Amygdala (tissue), 56 donors: ENCODE measurements at places on chromosomes 12 and 14.
A peak's percentile ranks its signal among the peaks of the same experiment; 100 is the strongest.

DNA sequence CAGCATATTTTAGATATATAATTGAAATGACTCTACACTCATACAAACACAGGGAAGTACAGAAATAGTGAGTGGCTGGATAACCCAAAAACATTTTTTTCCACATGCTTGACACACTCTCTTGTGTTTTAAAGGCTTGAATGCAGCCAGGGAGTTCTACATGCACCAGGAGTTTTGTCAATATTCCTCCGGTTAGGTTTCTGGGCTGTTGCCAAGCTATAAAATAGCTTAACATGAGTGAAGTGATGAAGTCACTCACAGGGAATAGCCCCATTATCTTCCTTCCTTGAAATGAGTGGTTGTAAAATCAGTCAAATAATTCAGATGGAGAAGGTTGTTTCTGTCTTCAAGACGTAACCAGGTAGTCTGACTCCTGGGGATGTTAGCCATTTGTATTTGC is 582.7 kb downstream of the SLC6A15 start:
- DNase-seq, result no peak

- no peak for DNase-seq
Observed at GRCh38 chr14:40656311-40656710, 950.4 kb upstream of the LRFN5 start.

GRCh38 chr12:22525426-22525825 is 18.9 kb downstream of the C2CD5 start:
- no peak for DNase-seq

DNA sequence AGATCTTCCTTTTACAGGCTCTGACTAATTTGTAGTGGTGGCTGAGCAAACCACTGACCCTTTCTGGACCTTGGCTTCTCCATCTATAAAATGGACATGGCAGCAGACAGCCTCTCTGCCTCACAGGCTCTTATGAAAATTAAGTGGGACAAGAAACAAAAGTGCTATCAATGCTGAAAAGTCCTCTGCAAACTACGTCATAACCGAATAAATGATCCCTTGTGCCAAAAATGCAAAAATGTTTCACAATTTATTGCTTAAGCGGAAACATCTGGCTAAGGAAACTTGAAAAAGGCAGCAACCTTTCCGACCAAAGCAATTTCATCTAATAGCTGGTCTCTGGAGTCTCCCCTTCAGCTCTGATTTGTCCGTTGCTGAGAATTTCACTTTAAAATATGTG is 108.5 kb upstream of the PLXNC1 start:
- DNase-seq, result no peak

- DNase-seq, result no peak
Observed at GRCh38 chr14:74684434-74684833, 28.4 kb downstream of the AREL1 start.

DNA sequence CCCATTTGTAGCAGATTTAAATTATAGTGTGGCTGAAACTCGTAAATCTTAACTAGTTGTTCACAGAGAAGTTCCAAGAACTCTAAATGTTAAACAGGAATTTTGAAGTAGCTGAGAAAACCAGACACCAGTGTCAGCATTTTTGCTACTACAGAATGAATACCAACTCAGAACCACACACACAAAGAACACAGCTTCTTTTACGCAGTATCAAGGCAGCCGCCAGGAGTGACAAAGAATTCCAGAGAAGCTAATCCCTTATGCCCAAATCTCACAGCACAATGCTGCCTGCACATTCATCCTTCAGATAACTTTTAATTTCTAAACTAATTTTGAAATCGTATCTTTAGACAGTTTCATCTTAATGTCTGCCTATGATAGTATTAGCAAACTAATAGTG is 37.4 kb downstream of the SLC6A15 start:
- DNase-seq, result no peak

DNA sequence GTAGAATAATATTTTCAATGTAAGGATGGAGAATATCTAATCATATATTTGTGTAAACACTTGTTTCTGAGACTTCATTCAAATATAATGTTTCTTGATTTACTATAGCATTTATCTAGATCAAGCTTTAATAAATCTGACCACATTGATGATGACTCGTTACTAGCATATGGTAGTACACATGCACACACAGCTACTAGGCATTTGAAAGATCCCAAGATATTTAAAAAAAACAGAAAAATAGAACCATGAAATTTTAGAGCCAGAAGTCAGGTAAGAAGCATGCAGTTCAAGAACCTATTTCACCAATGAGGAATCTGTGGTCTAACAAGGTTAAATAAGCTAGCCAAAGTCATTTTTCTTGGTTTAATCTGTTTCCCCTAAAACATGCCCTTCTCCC is 32.0 kb downstream of the DCP1B start:
- no peak for DNase-seq

DNA sequence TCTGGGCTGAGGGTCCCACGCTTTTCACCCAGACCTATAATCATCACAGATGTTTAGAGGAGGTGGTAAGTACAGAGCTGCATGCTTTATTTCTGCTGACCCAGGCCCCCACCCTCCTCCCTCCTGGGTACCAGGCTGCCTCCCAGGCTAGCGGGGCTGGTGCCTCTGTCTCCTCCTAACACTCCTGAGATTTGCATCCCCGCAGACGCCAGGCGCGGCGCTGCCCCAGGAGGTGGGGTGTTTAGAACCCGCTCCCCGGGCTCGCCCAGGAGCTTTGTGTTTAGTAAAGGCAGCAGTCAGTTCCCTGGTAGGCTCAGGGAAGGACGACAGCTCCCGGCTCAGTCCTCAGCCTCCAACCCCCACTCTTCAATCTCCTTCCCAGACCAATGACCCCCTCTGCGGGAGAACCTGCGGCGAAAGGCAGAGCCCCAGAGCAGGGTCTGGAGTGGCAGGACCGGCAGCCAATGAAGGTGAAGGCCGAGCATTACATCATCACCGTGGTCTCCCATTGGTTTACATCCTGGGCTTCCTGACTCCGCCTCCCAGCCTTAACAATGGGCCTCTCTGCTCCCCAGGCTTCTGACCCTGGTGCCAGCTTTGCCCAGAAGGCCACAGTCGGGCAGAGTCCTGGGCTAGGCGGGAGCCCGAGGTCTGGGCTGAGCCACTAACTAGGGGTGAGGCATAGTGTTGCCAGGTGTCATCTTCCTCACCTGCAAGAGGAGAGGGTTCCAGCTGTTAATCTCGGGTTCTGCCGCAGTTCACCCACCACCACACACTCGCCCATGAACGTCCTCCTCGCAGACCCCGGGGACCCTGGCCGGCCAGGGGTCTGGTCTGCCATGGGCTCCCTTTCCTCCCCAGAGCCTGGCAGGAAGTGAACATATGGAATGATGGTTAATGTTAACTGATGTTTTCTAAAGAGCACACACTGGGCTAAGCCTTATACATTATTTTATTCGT is 57.5 kb downstream of the CALM1 start:
- peak; percentile 89 for DNase-seq

- no peak for DNase-seq
Observed at GRCh38 chr12:1422604-1423315, 171.6 kb downstream of the FBXL14 start.

DNA sequence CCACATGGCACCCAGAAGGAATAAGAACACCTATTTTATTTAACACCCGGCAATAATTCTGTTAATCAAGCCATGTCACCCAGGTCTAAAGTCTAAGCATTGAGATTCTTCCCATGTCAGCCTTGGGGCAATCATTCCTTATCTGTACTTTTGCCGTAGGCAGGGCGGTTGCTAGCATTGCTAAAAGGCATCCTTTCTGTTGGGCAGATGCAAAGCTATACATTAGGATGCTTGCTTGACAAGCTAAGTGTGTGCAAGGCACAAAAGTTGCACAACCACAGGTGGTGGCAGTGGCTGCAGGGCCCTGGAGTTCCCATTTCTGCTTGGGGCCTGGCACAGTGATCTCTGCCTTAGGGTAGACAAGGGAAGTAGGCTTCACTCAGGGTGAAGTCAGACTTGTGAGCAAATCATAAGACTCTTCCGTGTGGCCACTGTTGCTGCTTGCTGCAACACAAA is 12.5 kb upstream of the GALNT6 start:
- DNase-seq, result no peak

DNA sequence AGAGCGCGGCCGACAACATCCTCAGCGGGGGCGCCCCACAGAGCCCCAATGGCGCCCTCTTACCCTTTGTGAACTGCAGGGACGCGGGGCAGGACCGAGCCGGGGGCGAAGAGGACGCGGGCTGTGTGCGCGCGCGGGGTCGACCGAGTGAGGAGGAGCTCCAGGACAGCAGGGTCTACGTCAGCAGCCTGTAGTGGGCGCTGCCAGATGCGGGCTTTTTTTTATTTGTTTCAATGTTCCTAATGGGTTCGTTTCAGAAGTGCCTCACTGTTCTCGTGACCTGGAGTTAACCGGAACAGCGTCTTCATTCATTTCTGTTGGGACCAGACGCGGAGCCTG is 103.8 kb upstream of the FKBP4 start:
- no peak for DNase-seq

DNA sequence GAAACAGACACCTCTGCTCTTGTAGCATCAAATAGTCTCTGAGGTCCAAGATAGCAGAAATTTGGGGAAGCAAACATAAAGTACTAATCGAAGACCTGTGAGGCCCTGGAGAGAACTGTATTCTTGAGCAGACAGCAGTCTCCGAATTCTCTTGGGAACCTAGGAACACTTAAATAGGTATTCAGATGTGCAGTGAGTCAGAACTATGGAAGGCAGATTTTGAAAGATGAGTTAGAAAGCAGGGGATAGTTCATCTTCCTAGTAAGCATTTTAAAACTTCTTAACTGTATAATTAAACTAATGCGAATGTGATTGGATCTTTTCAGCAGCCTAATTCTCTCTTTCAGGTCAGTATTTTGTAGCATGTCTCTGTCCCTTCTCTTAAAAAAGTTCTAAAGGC is 30.6 kb downstream of the NAA30 start:
- no peak for DNase-seq

GRCh38 chr12:131564845-131565244 is 146.0 kb upstream of the SFSWAP start:
- no peak for DNase-seq

- no peak for DNase-seq
Observed at GRCh38 chr12:94617101-94617500, 33.3 kb downstream of the TMCC3 start.

- no peak for DNase-seq
Observed at GRCh38 chr14:85273952-85274351, 256.0 kb upstream of the FLRT2 start.

DNA sequence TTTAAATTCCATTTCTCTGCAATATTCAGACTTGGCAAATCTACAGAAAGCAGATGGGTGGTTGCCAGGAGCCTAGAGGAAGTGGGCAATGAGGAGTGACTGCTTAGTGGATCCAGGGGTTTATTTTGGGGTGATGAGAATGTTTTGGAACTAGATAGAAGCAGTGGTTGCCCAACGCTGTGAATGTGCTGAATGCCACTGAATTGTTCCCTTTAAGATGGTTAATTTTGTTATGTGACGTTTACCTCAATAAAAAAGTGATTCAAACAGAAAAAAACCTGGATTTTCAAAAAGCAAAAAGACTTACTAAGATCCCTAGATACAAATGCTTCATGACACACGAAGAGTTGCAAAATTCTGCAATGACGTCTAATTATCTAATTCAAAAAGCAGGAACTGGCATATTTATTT is 34.2 kb downstream of the DAO start:
- DNase-seq, result peak; percentile 5

DNA sequence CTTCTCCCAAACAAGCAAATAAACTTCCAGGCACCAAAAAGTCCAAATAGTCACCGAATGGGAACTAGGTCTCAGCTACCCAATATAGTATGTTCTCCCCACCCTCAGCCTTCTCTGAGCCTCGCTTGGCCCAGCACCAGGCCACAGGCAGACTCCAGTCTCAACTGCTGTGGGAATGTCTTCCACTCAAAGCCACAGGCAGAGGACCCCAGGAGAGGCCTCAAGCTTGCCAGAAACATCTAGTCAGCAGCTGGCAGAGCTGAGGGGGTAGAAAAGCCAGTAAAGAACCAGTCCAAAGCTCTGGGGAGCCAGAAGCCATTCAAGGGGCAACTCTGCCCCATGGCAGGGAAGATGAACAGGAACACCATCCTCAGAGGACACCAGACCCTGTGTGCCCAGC is 41.8 kb downstream of the FMNL3 start:
- no peak for DNase-seq

DNA sequence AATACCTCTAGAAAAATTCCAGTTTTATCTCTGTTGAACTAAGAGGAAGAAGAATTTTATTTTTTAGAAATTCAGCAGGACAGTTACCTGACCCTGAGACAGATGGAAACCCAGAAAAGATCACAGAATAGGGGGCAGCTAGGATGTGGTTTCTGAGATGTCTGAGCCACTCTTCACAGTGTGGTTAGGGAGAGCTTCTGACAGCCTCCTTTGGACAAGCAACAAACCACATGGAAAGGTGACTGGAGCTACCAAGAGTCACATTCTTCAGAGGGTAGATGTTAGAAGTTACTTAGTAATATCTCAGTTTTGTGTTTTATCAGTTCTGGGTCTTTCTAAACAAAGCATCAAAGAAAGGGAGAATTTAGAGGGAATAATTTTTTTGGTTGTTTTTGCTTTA is 117.3 kb upstream of the NAP1L1 start:
- no peak for DNase-seq

DNA sequence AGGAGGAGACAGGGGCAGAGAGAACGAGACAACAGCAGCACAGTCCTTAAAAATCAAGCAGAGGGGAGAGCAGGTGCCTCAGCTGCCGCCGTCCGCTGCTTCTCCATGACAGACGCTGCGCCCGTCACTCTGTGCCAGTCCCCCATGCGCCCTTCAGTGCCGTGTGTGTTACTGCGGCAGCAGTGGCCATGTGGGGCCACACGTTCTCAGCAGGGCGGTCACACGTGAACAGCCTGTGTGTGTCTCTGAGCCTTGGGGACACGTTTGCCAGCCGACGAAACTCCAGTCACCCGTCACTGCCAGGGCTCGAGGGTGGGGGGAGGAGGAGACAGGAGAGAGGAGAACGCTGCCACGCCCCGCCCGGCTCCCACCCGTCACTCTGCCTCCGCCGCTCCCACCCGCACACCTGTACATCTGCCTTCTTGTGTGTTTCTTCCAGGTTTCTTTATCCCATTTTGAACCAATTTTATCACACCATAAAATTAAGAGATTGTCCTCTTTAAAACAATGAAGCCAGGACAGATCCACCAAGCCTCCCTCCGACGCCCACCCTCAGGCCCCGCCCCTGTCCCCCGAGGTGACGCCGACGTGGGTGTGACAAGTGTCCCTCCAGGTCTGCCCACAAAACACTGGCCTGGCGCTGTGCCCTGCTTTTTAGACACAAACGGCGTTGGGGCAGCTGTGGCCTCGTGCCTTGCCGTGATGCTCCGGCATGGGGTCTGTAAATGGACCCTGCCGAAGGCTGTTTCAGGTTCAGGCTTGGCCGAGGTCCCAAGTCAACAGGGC is 58.2 kb downstream of the GALNT9 start:
- no peak for DNase-seq
